ENCODE measurements at places on chromosomes 3 and 15.

- no peak for DNase-seq
Measured at GRCh38 chr3:53005854-53006513, 39.9 kb downstream of the SFMBT1 start.

GRCh38 chr3:111215481-111215880 lies 143.9 kb downstream of the NECTIN3 start:
- no peak for DNase-seq

DNA sequence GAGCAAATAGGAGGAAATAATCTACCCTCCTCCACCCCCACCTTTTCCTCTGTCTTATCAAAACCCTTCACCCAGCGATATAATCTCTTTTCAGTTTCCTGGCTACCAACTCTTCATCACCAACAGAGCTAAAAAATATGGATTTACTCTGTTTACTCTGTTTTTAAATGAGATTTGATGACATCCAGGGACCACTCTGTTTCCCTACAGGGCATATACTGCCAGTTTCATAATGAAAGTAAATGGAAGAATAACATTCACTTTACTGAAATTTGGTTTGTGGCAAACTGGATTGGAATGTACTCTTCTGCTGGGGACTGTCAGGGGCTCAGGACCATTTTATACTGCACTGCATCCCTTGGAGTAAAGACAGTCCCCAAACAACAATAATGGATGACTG lies 80.1 kb upstream of the PTX3 start:
- DNase-seq = no peak

- no peak for DNase-seq
Measured at GRCh38 chr3:125042725-125043406, 12.9 kb downstream of the HEG1 start.

GRCh38 chr3:86381247-86381646 lies 609.7 kb downstream of the VGLL3 start:
- DNase-seq = no peak

- DNase-seq = no peak
Measured at GRCh38 chr15:31333820-31334219, 7.2 kb downstream of the KLF13 start.

GRCh38 chr3:10426346-10427220 lies 78.8 kb downstream of the ATP2B2 start:
- DNase-seq = no peak

DNA sequence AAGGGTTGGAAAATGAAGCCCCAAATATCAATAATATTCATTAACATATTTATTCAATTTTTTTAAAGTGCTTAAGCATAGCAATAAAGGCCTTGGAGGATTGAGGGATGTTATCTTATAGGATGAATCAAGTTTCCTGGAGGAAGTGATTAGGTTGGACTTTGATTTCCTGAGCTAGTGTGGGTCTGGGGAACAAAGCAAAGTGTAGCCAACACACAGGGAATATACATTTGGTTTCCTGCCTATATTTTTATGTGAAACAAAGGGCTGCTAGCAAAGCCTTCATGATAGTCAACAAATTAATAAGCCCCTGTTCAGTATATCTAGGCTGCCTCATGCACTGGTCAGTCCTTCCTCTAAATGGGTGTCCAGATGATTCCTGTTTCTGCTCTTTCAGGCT lies 261.1 kb upstream of the IL12A start:
- DNase-seq = no peak

- DNase-seq = no peak
Measured at GRCh38 chr15:66149871-66150270, 103.7 kb downstream of the MEGF11 start.

- no peak for DNase-seq
Measured at GRCh38 chr3:42688016-42688415, 2.7 kb downstream of the KLHL40 start.

- DNase-seq = no peak
Measured at GRCh38 chr15:23514484-23514883, 51.0 kb upstream of the MKRN3 start.

- no peak for DNase-seq
Measured at GRCh38 chr3:115494826-115495225, 128.5 kb upstream of the GAP43 start.

DNA sequence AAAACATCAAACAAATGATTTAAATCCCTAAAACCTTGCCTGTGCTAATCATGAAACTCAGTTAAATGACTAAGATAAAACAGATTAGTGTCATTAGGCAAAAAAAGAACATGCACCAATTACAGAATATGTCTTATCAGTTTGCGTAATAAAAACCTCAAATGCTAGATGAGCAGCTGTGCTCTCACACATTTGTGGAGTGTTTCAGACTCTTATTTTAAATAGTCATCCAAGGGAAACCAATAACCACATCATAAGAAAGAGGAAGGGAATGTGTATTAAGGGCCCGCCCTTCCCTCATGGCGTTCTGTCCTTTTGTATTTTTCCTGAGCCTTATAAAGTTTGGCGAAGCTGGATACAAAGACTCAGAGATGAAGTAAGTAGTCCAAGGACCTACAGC lies 6.6 kb downstream of the SAMMSON start:
- no peak for DNase-seq

DNA sequence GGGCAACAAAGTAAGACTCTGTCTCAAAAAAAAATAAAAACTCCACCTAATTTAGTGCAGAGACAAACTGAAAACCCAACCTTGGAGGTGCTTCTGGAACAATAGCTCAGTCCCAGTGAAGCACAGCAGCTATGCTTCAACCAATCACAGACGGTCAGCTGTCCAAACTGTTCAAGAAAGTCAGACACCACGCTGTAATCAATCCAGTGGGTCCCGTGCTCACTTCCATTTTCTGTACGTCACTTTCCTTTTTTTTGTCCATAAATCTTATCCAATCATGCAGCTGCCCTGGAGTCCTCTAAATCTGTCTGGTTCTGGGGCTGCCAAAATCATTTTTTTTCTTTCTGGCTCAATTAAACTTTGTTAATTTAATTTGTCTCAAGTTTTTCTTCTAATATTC lies 93.6 kb upstream of the FAM174B start:
- no peak for DNase-seq

GRCh38 chr3:4680871-4681300 lies 187.7 kb downstream of the ITPR1 start:
- DNase-seq = no peak

DNA sequence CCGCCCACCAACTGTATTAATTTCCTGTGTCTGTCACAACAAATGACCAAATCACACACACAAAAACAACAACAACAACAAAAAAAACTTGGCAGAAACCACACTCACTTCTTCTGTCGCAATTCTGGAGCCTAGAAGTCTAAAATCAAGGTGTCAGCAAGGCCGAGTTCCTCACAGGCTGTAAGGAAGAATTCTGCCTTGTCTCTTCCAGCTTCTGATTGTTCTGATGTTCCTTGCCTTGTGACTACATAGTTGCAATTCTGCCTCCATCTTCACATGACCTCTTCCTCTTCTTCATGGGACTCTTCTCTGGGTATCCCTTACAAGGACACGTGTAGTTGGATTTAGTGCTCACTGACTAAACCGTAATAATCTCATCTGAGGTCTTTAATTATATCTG lies 61.4 kb downstream of the IL12A start:
- DNase-seq = no peak

- DNase-seq = no peak
Measured at GRCh38 chr15:60002528-60003218, 1.4 kb upstream of the FOXB1 start.

DNA sequence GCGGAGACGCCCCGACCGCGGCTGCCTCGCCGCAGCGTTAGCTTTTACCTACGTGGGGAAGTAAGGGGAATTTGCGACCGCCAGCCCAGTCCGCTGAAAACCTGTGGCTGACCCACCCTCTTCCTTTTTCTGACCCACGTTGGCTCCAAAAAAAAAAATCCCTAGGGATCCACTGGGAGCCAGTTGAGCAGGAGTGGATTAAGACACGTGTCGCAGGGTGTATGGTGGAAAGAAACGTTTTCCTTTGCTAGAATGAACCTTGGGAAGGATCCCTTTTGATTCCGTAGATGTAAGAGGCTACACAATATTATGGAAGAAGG lies 575 bp upstream of the PCYT1A start:
- DNase-seq = no peak

DNA sequence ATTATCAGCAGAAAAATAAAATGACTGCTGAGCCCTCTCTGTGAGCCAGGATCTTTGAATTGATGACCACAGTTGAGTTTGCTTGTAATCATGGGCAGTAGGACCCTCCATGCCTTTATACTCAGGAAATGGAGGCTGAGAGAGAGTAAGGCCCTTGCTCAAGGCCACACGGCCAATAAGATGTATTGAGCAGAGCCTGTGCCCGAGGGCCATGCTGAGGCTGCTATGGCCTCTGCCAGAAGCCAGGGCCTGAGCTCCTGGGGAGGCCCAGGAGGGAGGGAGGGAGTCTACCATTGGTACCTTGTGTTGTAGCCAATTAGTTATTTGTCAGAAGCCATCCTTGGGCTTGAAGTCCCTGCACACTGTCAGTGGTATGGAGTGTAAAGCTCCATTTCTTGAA lies 151.4 kb downstream of the DNAJB8 start:
- DNase-seq = no peak

DNA sequence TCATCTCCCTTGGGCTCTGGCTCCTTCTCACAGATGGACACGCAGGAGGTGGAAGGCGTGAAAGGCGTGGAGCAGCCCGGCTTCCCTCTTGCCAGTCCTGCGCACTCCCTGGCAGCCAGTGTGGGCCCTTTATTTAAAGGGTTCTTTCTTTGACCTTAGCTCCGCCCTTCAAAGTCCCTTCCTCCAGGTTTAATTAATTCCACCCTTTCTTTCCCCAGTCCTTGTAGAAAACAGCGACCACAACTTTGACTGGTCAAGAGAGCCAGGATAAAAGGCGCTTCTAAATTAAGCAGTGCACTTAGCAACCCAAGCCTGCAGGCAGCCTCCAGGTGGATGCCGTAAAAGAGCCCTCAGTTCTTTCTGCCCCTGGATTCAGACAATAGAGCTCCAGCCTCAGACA lies at the start of gene HDC:
Gene HDC, minus strand, starts transcription at position 107 of the 400 bp plus-strand sequence. Its CDS starts 103 bp downstream, at position 4.
- no peak for DNase-seq

GRCh38 chr3:148750296-148750695 lies 52.6 kb downstream of the AGTR1 start:
- no peak for DNase-seq

DNA sequence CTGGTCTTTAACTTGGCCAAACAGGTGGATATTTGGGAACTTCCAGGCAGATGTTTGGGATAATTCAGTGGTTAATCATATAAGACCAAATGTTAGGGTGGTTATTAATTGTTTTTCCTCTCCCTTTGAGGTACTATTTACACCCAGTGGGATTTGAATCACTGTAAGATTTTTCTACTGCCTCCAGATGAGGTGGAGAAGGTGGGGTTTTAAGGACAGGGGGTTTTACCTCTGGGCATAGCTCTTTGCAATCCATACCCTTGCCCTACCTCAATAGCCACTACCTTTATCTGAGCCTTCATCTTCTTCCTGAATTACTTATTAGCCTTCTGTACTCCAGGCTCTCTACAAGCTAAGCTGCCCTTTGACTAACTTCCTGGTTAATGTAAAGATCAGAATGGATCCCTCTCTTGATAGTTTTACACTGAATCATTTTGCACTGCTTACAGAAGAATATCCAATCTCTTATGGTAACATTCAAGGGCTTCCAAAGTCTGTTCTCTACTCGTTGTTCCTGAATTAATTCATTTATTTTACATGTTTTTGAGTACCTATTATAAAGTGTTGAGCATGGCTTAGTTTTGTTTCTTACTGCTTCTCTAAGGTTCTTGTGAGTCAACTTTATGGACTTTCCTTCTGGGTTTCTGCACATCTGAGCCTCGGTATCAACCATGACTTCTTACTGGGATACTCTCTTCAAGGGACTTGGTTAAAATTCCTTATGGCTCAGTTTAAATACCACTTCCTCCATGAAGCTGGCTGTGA lies 331.2 kb upstream of the TBL1XR1 start:
- DNase-seq = no peak

DNA sequence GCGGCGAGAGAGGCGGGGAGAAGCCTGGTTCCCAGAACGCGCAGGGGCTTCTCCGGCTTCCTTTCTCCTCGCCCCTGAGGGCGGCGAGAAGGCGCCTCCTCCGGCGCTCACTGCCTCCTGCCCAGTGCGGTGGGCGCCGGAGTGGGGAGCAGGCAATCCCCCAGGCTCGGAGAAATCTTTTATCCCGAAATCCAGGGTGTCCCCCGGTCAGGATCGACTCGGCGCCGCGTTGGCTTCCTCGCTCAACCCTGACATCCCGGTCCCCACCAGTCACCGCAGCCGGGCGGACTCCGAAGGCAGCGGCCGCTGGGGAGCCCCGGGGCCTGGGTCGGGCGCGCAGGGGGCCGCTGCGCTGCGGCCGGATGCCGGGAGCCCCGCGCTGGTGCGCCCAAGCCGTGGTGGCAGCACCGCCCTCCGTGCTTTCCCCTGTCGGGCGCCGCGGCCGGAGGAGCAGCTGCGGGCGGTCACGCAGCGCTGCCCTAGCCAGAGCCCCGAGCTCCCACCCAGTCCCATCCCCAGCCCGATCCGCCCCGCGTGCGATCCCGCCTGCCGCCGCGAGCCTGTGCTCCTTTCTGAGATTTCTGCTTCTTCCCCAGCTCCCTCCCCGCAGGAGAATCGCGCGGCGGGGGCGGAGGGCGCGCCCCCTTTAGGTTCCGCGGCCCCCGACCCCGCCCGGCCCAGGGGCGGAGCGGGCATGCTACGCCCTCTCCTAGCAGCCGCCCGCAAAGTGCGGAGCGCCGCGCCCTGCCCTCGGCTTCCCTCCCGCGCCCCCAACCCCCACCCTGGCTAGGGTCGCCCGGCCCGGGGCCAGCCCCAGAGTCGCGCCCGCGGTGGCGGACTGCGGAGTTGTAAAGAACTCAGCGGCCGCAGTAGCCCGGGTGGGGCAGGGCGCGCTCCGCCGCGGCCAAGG lies 683 bp upstream of the CACNA2D3 start:
- DNase-seq = no peak

DNA sequence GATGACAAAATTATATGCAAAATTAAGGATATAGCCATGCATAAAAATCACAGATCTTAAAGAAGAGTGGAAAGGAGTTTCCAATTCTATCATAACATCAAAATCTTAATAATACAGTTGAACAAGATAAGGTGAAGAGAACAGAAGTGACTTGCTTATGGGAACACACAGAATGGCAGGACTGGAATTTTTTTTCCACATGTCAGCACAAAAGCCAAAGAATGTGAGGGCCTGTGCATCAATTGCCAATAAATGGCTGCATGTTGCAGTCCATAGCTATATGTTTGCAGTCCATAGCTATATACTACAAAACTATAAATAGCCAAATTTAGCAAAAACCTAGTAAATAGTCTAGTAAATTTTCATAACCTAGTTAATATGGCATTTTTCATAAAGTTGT lies 10.4 kb upstream of the MB21D2 start:
- DNase-seq = no peak

- no peak for DNase-seq
Measured at GRCh38 chr3:138786788-138787271, 47.9 kb downstream of the PIK3CB start.

- DNase-seq = no peak
Measured at GRCh38 chr3:143158014-143158988, 38.7 kb downstream of the CHST2 start.

- DNase-seq = no peak
Measured at GRCh38 chr3:155704771-155705559, 39.9 kb downstream of the PLCH1 start.

DNA sequence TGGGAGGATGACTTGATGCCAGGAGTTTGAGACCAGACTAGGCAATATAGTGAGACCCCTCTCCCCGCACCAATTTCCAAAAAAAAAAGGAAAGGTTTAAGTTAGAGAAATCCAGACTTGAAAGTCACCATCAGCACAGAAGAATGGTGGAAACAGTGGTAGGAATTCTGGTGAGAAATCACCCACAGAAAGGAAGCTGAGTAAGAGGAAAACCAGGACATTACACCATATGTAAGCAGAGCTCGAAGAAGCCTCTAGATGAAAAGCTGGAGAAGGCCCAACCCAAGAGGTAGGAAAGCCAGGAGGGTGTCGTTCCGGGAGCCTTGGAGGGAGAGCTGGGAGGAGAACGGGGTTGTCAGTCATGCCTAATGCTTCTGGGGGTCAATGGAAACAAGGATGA lies 40.5 kb downstream of the RASGRP1 start:
- no peak for DNase-seq
